Putamen (tissue), 1 donor: ENCODE measurements at places on chromosomes 2 and 18.
A peak's percentile ranks its signal among the peaks of the same experiment; 100 is the strongest.

- no peak for DNase-seq
Observed at GRCh38 chr2:85405201-85406059, 4.7 kb downstream of the CAPG start.

- no peak for DNase-seq
Observed at GRCh38 chr2:174892546-174892945, 112.6 kb downstream of the CHN1 start.

- DNase-seq, result peak; percentile 77
Observed at GRCh38 chr2:111903930-111904439, 5.6 kb downstream of the MERTK start.

DNA sequence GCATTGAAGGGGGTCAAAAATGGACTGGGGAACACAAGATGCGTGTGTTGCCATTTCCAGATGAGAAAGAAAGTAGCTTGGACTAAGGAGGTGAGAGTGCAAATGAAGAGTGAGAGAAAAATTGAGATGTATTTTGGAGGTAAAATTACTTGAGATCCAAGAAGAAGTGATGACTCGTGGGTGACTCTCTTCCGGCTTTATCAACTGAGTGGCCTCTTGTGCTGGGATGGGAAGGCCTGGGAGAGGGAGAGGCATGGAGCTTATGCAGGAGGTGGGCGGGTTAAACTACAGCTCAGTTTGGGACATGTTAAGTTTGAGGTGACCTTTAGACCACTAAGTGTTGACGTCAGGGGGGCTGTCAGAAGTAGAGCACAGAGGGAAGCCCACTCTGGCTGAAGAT lies 34.9 kb downstream of the SULT1C2 start:
- DNase-seq, result no peak

DNA sequence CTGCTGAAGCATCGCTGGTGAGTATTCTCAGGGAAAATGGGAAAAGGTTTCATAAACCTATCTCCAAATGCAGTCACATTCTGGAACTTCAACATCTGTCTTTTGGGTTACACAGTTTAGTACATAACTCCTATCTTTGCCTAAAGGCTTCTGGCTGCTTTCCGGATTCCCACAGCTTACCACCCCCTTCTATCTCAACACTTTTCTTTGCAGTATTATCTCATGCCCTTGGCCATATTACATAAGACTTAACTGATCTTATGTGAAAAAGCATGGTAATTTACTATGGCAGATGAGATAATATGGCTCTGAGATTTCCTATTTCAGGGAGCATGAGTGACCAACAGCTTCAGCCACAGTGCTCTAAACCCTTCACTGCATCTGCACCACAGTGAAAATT lies 369.3 kb upstream of the LINC00305 start:
- no peak for DNase-seq

GRCh38 chr2:16746833-16747232 lies 81.2 kb upstream of the CYRIA start:
- peak; percentile 71 for DNase-seq
